A549 treated with AZD2906 at 1 μM for 4 hours (cell line): ENCODE measurements at places on chromosomes 1 and 21. TPM values are rescaled to one million over a fixed set of nuclear protein-coding genes. Genes with fewer than 3 reads are reported as not detected.

COL16A1 gene
- total RNA-seq: 2.8 to 4.5 TPM (median 4.1 TPM) in 5 replicates

GJC2 gene
- 0.34 to 0.54 TPM (median 0.46 TPM) in 5 replicates for total RNA-seq

CELA2B gene
- total RNA-seq: 0.14 to 0.16 TPM in 2 of 5 replicates, not detected in the others

TAGLN2 gene
- 1,017 to 1,045 TPM (median 1,025 TPM) in 5 replicates for total RNA-seq

SMPDL3B gene
- total RNA-seq: 1.1 to 1.6 TPM (median 1.3 TPM) in 5 replicates

RGS13 gene
- total RNA-seq: not detected in 5 replicates

ZNF362 gene
- 9.3 to 12.3 TPM (median 10.8 TPM) in 5 replicates for total RNA-seq

PYGO2 gene
- 21.6 to 23.1 TPM (median 21.9 TPM) in 5 replicates for total RNA-seq

CHODL gene
- not detected in 5 replicates for total RNA-seq

HSPG2 gene
- 59.8 to 82.6 TPM (median 72.9 TPM) in 5 replicates for total RNA-seq

MPL gene
- total RNA-seq: 0.08 to 0.31 TPM (median 0.17 TPM) in 4 of 5 replicates, not detected in the other

NR5A2 gene
- total RNA-seq: 2.6 to 4.4 TPM (median 3.2 TPM) in 5 replicates

OR2T35 gene
- total RNA-seq: not detected in 5 replicates

KLHL20 gene
- 11.7 to 14.7 TPM (median 13.0 TPM) in 5 replicates for total RNA-seq

MTARC2 gene
- total RNA-seq: 10.5 to 13.3 TPM (median 10.8 TPM) in 5 replicates

ZMYND12 gene
- total RNA-seq: 0.14 to 0.63 TPM (median 0.34 TPM) in 5 replicates

BLACAT1 gene
- total RNA-seq: 0.03 TPM in 1 of 5 replicates, not detected in the others

GPR52 gene
- total RNA-seq: 0.07 TPM in 1 of 5 replicates, not detected in the others

CCDC181 gene
- 0.10 to 0.22 TPM (median 0.11 TPM) in 5 replicates for total RNA-seq

PLA2G2F gene
- not detected in 5 replicates for total RNA-seq

RSPO1 gene
- total RNA-seq: 0.05 to 0.19 TPM (median 0.14 TPM) in 5 replicates

CDCP2 gene
- 0.07 TPM in 1 of 5 replicates, not detected in the others for total RNA-seq

TP73 gene
- 0.72 to 0.90 TPM (median 0.78 TPM) in 5 replicates for total RNA-seq

NVL gene
- total RNA-seq: 17.8 to 22.1 TPM (median 20.6 TPM) in 5 replicates

TDRD5 gene
- 0.02 to 0.06 TPM (median 0.05 TPM) in 5 replicates for total RNA-seq

FAM43B gene
- total RNA-seq: 2.8 to 4.1 TPM (median 3.7 TPM) in 5 replicates

LCE1F gene
- not detected in 5 replicates for total RNA-seq

MRAP gene
- not detected in 5 replicates for total RNA-seq

ARHGEF10L gene
- total RNA-seq: 5.6 to 7.2 TPM (median 6.7 TPM) in 5 replicates
